ENCODE measurements at places on chromosomes 12 and 14.

GRCh38 chr14:64193821-64194220, 100.3 kb downstream of the ESR2 start:
- no peak for DNase-seq

DNA sequence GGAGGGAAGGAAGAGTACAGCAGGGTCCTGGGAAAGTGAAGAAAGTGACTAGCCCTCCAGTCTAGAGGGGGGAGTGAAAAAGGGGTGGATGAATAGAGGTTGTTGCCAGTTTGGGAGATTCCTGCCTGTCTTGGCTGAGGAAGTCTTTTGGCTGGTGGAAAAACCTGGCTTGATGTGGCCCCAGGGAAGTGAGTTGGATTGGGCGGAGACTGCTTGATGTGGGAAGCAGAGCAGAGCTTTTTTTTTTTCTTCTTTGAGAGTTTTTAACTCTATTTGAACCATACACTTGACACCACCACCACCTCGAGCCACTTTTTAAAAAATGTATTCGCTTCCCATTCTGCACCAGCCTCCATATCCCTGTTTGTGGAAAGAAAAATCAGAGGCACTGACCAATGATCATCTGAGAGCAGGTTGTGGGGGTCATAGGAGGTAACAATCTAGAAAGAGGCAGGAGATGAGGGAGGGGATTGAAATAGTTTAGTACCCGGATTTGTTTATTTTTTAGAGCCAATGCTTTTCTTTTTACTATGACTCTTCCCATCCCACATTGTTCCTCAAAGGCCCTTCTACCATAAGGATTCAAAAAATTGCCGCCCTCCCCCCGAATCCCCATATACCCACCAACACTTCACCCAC, 690 bp upstream of the DTX3 start:
- no peak for DNase-seq

DNA sequence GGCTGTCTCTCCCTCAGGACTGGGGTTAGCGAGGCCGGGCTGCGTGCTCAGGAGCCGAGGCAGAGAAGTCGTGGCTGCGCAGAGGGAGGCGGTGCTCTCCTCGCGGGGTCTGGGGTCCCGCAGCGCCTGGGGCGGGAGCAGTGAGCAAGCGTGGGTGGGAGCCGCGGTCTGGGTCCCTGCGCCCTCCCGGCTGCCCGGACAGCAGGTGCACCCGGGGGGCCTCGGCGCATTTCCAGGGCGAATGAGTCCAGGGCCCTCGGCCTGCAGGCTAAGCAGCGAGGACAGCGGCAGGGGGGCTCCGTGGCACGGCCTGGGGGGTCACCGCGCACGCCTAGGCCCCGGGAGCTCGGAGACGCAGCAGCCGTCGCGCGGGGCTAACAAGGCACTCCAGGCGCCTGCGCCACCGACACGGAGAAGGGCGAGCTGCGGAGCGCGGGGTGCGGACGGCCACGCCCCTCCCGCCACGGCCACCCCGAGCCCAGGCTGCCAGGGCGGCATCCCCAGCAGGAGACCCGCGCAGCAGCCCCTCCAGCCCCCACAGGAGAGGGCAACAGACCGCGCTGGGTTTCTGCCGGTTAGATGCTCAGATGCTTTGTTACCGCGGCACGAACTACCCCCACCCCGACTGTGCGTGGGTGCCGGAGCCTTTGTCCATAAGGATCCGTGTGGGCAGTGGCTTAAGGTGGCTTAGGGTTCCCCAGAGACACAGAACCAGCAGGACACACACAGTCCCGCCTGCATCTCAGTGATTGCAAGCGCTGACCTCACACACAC, 117.7 kb upstream of the C14orf180 start:
- DNase-seq, result no peak

GRCh38 chr14:56087671-56088471, 30.3 kb upstream of the PELI2 start:
- no peak for DNase-seq

DNA sequence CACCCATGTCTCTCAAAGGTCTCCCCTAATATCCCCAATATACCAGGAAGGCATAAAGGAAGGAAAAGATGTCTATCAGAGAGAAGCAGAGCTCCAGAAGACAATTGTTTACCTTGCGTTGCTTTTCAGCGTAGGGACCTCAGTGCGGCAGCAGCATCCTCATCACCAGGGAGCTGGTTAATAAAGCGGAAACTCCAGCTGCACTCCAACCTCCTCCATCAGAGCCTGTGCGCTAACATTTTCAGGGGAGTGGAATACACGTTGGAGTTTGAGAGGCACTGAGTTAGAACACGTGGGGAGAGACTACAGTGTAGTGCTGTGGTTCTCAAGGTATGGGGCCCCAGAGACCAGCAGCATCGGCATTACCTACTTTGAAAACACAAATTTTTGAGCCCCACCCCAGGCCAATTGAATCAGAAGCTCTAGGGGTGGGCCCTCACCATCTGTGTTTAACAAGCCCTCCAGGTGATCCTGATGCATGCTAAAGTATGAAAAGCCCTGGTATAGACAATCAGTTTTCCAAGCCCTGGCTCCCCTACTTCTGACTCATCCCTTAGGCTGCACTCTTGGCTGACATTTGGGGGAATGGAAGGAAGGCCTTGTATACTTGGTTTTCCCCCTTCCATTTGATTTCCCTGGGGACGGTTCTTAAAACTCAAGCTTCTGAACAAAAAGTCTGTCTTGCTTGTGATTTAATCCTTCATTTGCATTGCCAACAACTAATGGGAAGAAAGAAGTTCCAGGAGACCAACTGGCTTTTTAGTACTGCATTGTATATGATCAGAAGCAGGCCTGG, 419.0 kb upstream of the CCDC196 start:
- DNase-seq, result no peak

GRCh38 chr14:68450391-68451120, 342.3 kb downstream of the ZFP36L1 start:
- no peak for DNase-seq

DNA sequence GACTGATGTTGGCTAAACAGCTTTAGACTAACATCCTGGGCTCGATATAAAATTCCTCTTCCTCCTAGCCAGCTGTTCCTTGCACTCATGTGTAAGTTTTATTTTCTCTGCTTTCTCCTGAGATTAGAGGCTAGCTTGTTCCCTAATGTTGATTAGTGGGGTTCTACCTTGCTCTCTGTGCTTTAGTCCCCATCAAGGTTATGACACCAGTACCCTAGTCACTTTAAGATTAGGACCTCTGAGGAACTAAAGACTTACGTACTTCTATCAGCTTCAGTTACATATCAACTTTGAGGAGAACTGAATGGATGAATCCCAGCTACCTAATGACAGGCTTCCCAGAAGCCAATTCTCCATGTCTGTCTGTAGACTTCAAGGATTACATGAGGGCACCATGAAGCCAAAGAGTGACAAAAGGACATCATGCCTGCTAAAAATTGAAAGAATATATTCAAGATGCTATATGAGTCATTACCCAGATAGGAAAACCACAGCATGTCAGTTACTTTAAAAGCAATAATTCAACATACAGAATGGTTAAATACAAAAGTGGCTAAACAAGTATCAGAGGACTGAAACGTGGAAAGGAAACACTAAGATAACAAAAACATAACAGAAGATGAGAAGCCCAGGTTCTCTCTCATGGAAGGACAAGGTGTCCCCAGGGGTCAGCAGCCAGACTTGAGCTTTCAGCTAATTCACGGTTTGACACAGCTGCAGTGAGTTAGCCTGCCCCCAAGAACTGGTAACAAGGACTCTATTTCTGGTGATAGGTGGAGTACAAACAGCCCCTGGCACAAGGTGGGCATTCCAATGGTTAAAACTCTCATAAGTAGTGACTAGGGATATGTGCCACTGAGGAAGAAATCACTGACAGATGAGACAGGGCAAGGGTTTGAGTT, 20.4 kb downstream of the ADAM20 start:
- DNase-seq, result no peak

- DNase-seq, result no peak
Observed at GRCh38 chr12:93019212-93019927, 90.3 kb upstream of the EEA1 start.

- no peak for DNase-seq
Observed at GRCh38 chr12:51829641-51830040, 18.9 kb downstream of the FIGNL2 start.

DNA sequence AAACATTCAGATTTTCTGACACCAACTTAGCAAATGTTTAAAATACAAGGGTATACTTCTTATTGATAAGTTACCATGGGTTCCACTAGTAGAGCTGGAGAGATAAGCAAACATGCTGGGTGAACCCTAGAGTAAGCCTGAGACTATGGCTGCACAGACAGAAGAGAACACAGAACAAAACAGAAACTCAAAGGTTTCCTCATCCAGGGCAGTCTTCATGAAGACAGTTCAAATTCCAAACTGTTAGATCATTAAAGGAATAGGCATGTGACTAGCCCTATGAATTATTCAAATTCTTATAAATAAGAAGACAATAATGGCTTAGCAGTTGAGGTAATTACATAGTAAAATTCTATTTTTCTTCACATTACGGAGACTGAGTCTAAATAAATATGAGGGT, 28.1 kb downstream of the BTBD7 start:
- no peak for DNase-seq

DNA sequence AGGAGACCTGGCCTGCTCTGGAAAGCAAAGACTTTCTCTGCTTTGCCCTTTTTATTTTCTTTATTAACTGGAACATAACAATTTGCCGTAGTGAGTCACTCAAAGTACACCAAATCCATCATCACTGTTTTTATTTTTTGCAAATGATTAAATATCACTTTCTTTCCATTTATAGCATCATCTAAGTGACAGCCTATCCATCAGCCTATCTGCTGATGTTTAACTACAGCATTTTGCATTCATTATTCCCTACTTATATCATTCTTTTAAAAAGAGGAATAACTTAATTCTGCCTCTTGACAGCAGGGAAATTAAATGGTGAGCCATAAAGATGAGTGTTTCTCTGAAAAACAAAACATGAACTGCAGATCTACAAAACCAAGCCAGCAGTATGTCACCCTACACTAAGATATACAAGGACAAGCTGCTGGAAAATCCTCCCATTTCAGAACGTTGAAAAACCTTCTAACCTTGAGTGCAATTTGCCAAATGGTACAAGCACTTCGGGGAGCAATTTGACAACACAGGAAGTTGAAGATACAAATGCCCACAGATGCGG, 821.3 kb upstream of the TMEM132C start:
- no peak for DNase-seq

GRCh38 chr12:119788786-119789185, 88.3 kb downstream of the CIT start:
- DNase-seq, result no peak

GRCh38 chr14:101830271-101830670, 68.8 kb downstream of the PPP2R5C start:
- DNase-seq, result no peak

- no peak for DNase-seq
Observed at GRCh38 chr14:75794615-75795038, 133.6 kb downstream of the TTLL5 start.

Data from GM12891 (cell line).